ENCODE measurements at places on chromosomes 3 and 15.
A peak's percentile ranks its signal among the peaks of the same experiment; 100 is the strongest.

GRCh38 chr3:166223120-166223519 is 385.9 kb upstream of the BCHE start:
- no peak for DNase-seq

DNA sequence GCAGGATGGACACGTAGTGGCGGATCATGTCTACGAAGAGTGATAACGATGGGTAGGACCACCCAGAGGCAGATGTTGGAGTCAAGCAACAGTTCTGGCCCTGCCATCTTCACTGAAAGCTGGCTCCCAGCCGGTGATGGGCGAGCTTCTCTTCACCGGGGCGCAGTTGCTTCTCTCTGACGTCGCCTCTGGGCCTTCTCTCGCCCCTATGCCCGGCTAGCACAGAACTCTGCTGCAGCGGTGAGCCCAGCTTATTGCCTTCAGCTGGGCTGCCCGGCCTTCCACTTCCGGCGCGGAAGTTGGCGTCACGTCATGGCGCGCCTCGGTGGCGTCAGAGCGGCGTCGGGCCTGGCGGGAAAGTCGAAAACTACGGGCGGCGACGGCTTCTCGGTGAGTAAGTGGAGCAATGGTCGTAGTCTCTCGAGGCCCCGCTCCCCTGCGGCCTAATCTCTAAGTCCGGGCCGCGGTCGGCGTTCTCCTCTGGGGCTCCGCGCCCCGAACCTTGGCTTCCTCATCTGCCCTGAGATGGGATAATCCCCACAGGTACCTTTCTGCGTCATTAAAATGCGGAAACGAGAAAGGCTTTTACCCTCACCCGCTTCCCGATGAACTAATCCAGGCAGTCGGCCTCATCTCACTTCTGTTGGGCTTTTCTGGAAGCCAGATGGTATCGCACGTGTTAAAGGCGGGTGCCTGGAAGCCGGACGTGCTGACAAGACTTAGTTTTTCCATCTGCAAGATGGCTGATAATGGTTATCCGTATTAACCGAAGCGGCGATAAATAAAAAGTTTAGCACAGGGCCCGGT is at the start of gene FANCD2:
Gene FANCD2, plus strand, starts transcription at position 354 of the 807 bp plus-strand sequence. CDS start 2,221 bp downstream, outside the sequence.
- DNase-seq = no peak

GRCh38 chr3:43485931-43486330 is 135.9 kb downstream of the ANO10 start:
- no peak for DNase-seq

- DNase-seq = peak; percentile 60
Observed at GRCh38 chr15:57427367-57427821, 51.1 kb downstream of the CGNL1 start.

GRCh38 chr3:152885076-152885475 is 50.1 kb downstream of the P2RY1 start:
- no peak for DNase-seq

GRCh38 chr15:33149919-33150318 is 44.6 kb downstream of the FMN1 start:
- DNase-seq = no peak

All from iPS DF 19.7 (cell line).